Activated naive CD8-positive, alpha-beta T cell treated with anti-CD3 and anti-CD28 coated beads, Interleukin-2, amount 10 ng/mL, durations not matched to agents 7 days and 5 days (primary cell): ENCODE measurements at places on chromosomes 16 and 17. TPM values are rescaled to one million over a fixed set of nuclear protein-coding genes. Genes with fewer than 3 reads are reported as not detected.

- H3K27ac ChIP-seq: no peak overlapping the region
- peaks cover 18% of the 10 kb centered on the region for H3K36me3 ChIP-seq
- peaks cover 3% of the 10 kb centered on the region for H3K27me3 ChIP-seq
- H3K4me3 ChIP-seq: no peak overlapping the region
- no peak for DNase-seq
These were observed 75.5 kb downstream of the GPRC5B start for GRCh38 chr16:19809121-19809635.

DNA sequence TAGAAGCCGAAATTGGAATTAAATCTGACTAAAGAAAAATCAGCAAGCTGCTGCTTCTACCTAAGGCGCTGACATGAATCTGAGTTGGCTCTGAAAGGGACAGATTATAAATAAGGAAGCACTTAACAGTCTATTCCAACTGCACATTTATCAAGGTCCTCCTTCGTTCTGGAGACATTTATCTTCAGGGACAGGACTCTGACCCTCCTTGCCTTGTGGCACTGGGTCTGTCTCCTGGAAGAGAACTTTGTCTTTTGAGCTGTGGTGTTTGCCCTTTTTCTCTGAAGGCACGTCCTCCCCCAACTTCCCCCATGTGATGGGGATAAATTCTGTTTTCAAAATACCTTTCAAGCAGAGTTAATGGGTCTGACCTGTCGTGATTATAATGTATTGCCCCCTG lies 47.0 kb upstream of the MARCHF10 start:
- H3K4me1 ChIP-seq: no peaks in the 10 kb centered on the region
- no peak overlapping the region for H3K4me3 ChIP-seq
- no peaks in the 10 kb centered on the region for H3K36me3 ChIP-seq

DNA sequence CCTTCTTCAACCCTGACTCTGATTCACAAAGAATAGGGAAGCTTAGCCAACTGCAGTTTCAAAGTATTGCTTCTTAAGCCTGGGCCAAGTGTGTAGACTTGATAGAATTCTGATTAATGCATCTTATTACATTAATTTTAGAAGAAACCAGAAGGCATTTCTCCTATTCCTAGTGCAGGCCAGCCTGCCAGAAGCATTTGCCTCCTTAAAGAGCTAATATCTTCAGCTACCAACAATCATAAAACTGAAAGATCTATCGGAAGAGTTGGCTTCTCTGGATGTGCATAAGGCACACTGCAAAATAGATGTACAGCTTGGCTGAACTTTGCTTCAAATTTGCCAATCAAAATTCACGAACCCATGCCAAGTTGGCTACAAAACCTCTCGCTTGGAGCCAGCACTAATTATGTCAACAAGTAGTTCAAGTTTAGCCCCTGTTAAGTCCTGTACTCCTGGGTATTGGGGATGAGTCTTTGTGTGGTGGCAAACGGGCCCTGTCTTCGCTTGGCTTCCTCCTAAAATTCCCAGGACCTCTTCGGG lies 717.8 kb downstream of the WWOX start:
- no peaks in the 10 kb centered on the region for H3K4me1 ChIP-seq
- no peaks in the 10 kb centered on the region for H3K27me3 ChIP-seq
- H3K36me3 ChIP-seq: no peaks in the 10 kb centered on the region
- no peak for DNase-seq
- no peak overlapping the region for H3K4me3 ChIP-seq

DNA sequence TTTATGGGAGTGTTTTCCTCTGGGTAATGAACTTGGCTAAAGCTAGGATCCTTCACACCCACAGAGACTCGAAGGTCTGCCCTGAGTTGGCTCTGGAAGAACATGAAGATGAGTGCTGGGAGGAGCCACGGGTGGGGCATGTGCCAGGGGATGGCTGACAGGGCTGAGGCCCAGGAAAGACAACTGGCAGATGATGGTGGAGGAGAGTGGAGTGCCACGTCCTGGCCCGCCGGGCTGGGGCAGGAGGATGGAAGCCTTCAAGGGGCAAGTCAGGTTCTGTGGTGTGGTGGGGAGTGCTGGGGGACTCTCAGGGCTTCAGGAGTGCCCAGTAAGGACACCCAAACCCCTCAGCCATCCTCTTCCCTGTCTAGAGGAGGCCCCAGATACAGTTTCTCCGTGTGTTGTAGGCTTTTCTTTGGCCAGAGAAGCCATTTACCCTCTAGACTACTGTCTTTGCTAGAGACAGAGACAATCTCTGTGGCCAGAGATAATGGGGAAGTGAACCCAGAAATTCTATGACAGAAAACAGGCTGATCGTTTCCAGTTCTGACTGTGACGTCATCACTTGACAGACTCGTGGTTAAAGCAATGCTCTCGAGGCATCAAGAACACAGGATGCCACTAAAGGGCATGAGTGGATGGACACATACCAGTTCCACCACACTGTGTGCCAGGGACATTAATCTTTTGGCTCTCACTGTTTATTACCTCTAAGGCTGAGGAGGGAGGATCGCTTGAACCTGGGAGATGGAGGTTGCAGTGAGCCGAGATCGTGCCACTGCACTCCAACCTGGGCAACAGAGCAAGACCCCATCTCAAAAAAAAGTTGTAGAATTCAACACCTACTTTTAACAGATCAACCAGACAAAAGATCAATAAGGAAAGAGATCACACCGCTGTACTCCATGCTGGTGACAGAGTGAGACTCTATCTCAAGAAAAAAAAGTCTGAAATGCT lies 18.6 kb upstream of the SLC5A10 start:
- H3K27ac ChIP-seq: peak overlapping the region; percentile 60
- H3K27me3 ChIP-seq: peaks cover 9% of the 10 kb centered on the region
- H3K4me1 ChIP-seq: peaks cover 17% of the 10 kb centered on the region

NUDT16L1 gene
- total RNA-seq: 40.7 TPM

- H3K27me3 ChIP-seq: no peaks in the 10 kb centered on the region
- peaks cover 4% of the 10 kb centered on the region for H3K4me1 ChIP-seq
- DNase-seq: no peak
- H3K36me3 ChIP-seq: peaks cover 15% of the 10 kb centered on the region
- H3K27ac ChIP-seq: no peak overlapping the region
- H3K4me3 ChIP-seq: no peak overlapping the region
These were observed 17.7 kb downstream of the ZNHIT3 start for GRCh38 chr17:36504156-36504545.

WFDC1 gene
- not detected for total RNA-seq

C1QTNF8 gene
- not detected for total RNA-seq

- H3K27me3 ChIP-seq: peaks cover 38% of the 10 kb centered on the region
- peak overlapping the region; percentile 74 for H3K27ac ChIP-seq
- DNase-seq: peak; percentile 78
- H3K4me3 ChIP-seq: peak overlapping the region; percentile 68
- no peaks in the 10 kb centered on the region for H3K36me3 ChIP-seq
These were observed 80.9 kb downstream of the ARHGAP23 start for GRCh38 chr17:38508954-38509771.

DNA sequence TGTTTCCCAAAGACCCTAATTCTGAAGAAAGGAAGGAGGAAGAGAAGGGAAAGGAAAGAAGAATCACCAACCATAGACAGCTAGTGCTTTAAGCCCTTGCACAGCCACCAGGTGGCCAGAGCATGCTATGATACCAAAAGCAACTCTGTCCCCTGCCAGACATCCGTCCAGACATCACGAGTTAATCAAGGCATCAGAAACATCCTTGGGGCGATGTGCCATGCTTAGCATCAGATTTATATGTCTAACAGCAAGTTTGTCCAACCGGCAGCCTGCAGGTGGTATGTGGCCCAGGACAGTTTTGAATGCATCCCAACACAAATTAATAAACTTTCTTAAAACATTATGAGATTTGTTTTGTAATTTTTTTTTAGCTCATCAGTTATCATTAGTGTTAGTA lies 2.9 kb upstream of the CRYBA1 start:
- peaks cover 5% of the 10 kb centered on the region for H3K27me3 ChIP-seq
- H3K4me3 ChIP-seq: no peak overlapping the region
- peaks cover 7% of the 10 kb centered on the region for H3K4me1 ChIP-seq
- no peak overlapping the region for H3K27ac ChIP-seq
- DNase-seq: no peak

KRTAP4-1 gene
- total RNA-seq: not detected

DNA sequence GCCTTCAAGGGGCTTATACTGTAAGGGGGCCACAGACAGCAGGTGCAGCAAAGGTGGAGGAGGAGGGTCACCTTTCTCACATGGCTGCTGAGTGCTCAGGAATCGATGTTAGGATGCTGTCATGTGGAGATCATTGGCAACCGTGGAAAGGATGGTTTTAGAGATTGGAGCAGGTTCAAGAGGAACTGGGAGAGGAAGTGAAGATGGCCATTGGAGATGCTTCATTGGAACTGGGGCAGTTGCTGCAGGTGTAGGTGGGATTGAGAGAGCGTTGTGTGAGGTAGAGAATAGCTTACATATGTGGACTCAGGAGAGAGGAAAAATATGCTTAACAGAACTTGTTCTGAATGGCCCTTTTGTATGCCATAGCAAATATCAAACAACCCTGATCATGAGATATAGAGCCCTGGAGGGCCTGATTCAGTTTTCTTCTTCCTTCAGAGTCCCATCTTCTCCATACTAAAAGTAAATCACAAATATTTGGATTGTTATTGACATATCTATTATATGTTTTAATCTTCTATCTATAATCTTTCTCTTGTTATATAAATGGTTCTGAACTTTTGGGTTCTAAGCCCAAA lies 40.8 kb downstream of the LDHD start:
- H3K27ac ChIP-seq: peak overlapping the region; percentile 93
- peaks cover 10% of the 10 kb centered on the region for H3K36me3 ChIP-seq
- peak overlapping the region; percentile 79 for H3K4me3 ChIP-seq

DNA sequence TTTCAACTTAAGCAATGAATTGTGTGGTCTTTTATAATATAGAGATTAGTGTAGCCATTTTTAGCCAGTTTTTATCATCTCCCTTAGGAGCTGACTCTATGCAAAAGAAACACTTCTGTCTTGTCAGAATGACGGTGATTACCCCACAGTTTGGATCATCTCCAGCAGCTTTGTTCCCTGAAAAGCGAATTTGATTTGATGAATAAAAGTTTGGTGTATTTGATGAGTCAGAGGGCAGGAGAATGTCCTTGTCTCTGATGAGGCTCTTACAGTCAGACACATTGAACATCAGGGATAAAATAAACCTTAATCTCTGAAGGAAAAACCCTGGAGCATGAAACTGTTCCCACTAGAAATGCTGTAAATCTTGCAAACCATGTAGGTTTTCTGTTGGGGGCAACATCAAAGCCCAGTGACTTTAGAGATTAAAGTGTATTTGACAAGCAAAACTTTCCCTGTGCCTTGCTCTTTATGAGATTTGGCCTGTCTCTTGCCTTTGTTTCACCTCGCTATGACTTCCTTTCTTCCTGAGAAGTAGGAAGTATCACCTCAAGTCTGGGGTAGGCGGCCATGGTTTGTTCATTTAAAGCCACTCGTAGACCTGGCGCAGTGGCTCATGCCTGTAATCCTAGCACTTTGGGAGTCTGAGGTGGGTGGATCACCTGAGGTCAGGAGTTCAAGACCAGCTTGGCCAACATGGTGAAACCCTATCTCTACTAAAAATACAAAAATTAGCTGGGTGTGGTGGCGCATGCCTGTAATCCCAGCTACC lies 209.3 kb downstream of the FTO start:
- peaks cover 30% of the 10 kb centered on the region for H3K4me1 ChIP-seq
- DNase-seq: no peak
- H3K27me3 ChIP-seq: no peaks in the 10 kb centered on the region
- peak overlapping the region; percentile 68 for H3K4me3 ChIP-seq
- H3K36me3 ChIP-seq: peaks cover 3% of the 10 kb centered on the region

GRCh38 chr16:59330019-59330670 lies 596.0 kb upstream of the GOT2 start:
- no peaks in the 10 kb centered on the region for H3K36me3 ChIP-seq
- no peak overlapping the region for H3K4me3 ChIP-seq
- peaks cover 2% of the 10 kb centered on the region for H3K27me3 ChIP-seq
- no peak overlapping the region for H3K27ac ChIP-seq

DNA sequence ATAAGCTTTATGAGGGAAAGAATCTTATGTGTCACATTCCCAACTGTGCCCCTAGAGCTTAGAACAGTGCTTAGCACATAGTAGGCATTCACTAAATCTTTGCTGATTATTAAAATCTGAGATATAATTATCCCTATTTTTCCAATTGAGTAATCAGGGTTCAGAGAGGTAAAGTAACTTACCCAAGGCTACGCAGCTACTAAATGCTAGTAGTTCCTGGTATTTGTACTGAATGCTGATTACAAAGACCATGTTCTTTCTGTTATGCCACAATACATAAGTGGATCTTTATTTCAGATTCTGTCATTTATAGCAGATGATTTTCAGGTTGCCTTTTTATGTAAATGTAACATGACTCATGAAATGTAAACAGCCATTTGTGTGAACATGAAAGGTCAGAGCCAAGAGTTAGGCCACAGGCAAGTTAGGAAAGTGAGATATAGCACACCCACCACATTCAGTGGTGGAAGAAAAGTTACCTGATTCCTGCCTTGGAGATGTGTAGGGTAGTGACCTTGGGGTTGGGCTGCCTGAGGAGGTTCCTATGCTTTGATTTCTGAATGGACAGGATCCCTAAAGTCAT lies 77.2 kb downstream of the FTO start:
- no peaks in the 10 kb centered on the region for H3K27me3 ChIP-seq
- H3K4me1 ChIP-seq: no peaks in the 10 kb centered on the region
- no peak overlapping the region for H3K27ac ChIP-seq

GRCh38 chr16:57736419-57737351 lies 1.1 kb downstream of the KATNB1 start:
- peak; percentile 61 for DNase-seq
- peaks cover 19% of the 10 kb centered on the region for H3K4me1 ChIP-seq
- peaks cover 13% of the 10 kb centered on the region for H3K36me3 ChIP-seq
- no peaks in the 10 kb centered on the region for H3K27me3 ChIP-seq
